ENCODE measurements at places on chromosomes 11 and 22.

- no peak for DNase-seq
These were observed 452 bp downstream of the MACROD1 start for GRCh38 chr11:64165481-64165841.

DNA sequence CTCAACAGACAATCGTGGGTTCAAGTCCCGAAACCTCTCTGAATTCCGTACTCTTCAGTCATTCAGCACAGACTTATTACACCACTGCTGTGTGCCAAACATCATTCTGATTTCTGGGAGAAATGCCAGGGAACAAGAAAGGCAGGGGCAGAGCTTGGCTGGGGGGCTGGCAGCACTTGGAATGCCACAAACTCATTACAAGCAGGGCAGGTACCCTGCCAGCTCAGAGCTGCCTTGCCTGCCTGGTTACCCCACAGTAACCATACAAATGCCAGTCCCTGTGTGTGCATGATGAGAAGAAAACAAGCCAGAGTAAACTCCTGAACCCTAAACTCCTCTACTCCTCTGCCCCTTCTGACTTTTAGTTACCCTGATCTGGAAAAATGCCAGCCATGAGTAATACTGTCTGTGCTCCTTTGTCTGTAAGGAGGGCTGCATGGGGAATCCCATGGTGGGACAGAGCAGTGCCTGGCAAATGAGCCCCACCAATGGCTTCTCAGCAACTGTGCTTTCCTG is 6.9 kb upstream of the RAD9A start:
- DNase-seq = no peak

- no peak for DNase-seq
These were observed 20.8 kb downstream of the POU2AF1 start for GRCh38 chr11:111358038-111359001.

DNA sequence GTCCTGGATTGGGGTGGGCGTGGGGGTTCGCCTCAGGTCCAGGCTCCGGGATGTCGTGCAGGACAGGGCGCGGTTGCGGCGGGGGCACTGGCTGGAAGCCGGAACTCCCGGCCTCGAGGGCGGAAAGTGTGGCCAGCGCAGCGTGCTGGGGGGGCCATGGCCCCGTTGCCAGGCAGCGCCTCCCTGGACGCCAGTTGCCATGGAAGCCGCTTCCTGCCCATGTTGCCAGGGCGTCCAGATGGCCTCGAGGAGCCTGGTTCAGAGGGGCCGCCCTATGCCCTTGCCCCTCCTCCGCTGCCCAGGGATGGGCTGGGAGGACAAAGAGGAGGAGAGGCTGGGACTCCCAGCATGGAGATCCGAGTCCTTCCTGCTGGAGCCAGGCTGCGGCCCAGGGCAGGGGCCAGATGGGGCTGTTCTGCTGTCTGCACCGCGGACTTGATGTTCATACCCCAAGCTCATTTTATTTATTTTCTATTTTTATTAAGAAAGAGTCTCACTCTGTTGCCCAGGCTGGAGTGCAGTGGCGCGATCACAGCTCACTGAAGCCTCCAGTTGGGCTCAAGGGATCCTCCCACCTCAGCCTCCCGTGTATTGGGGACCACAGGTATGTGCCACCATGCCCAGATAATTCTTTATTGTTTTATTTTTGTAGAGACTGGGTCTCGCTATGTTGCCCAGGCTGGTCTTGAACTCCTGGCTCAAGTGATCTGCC is 4.6 kb upstream of the CCDC188 start:
- DNase-seq = peak; percentile 30

GRCh38 chr11:117179048-117179999 is 781 bp downstream of the SIDT2 start:
- DNase-seq = peak; percentile 23

DNA sequence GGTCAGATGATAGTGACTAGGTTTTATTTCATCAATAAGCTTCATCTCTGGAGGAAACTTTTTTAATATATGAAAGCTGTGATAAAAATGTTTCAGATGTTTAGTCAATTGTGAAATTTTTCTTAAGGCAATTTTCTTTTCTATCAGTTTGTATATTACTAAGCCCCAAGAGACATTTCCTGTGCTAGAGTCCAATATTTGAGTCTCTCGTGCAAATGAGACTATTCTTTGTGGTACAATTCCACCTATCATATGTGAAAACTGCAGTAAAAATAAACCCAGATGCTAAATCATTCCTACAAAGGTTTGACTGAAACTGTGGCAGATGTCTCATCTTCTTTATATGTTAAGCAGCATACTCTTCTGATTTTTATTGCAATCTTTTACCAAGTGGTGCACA is 28.0 kb downstream of the CTR9 start:
- DNase-seq = no peak

DNA sequence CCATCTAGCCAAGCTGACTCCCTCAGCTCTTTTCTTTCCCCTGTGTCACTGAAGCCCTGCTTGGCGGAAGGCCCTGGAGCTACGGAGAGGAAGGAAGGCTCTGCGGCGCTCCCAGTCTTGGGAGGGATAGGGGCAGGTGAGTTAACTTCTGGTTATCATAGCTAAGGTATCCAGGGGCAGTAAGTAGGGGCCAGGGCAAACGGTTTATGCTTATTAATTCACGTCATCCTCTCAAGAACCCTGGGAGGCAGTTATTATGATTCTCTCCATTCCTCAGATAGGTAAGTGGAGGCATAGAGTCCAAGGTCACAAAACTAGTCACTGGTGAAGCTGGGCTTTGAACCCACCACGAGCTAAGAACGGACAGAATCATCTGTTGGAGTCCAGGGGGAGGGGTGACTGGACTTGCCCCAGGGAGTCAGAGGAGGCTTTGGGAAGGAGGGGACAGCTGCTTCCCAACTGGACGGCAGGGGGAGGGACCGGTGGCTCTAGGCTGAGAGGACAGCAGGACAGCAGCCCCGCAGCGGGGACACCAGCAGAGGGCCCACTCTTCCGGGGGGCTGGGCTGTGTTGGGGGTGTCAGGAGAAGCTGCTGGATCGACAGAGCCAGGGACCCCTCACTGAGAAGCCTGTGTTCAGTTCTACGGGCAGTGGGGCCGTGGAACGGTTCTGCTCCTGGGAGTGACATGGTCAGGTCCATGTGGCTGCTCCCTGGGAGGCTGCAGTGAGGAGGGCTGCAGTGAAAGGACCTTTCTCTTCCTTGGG is 3.5 kb downstream of the BAIAP2L2 start:
- no peak for DNase-seq

DNA sequence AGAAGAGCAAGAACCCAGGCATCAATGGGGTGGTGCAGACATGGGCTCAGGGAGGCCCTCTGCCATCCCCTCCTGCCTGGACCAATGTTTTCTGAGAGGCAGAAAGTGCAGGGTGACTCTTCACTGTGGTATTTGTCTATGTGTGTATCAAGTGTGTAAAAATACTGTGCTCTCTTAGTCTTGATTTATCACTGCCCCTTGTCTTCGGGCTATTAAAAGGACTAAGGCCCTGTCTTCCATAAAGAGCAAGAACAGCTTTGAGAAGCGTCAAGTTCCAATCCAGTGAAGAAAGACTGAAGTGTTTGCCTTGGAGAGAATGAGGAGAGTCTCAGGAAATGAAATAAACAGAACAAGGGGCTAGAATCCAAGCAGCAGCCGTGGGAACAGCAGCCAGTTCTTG is 14.4 kb downstream of the PRSS23 start:
- DNase-seq = no peak

DNA sequence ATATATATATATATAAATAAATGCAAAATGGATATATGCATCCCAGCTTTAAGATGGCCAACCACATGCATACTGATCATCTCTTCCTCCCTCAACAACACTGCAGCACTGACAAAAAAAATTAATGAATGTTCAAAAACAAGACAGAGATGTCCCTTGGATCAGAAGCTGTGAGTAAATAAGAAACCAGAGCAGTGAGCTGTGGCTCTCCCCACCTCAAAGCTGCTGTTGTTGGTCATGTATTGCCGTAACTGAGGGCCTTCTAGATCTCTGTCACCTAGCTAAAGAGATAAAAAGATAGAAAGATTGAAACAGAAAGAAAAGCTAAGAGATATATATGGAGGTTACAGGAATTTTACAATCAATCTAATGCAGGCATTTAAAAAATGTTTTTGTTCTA is 15.5 kb upstream of the TMEM135 start:
- DNase-seq = no peak

- DNase-seq = no peak
These were observed 83.0 kb downstream of the INSC start for GRCh38 chr11:15197696-15198095.

- DNase-seq = no peak
These were observed 251.3 kb upstream of the CCDC179 start for GRCh38 chr11:23111527-23111926.

DNA sequence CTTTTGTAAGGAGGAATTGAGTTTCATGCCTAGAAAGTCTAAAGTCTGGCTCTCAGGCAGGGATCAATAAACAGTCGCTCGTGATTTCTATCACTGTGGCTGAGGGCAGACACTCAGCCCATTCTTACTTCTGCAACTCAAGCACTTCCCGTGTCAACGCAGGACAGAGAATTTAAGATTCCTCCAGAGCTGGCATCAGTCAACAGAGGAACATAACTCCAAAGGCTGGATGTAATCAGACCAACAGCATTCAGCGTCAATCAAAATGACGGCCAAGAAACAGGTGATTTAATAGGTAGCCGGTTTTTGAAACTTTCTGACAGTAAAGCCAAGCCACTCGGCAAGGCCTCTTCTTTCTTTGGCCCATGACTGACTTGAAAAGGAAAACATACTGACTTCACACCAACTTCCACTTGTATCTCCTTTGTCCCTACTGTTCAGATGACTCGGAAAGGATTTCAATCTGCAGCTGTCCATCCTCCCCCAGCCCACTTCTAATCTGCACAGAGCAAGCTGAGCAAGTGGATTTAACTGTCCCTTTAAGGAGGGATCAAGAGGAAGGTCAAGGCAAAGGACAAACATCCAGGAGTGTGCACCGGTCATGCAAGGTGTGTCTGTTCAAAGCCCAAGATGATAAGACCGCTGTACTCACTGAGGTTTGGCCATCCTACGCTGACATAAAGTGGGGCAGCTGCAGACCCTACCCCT is 9.5 kb downstream of the VPS37C start:
- no peak for DNase-seq

GRCh38 chr11:112961146-112961668 is at the start of gene NCAM1:
Gene NCAM1 (plus strand): TSS chr11:112961420.
- peak; percentile 3 for DNase-seq

- no peak for DNase-seq
These were observed 62.3 kb downstream of the PPFIBP2 start for GRCh38 chr11:7575841-7576725.

GRCh38 chr11:9211322-9211721 is 53.8 kb downstream of the DENND5A start:
- DNase-seq = no peak

GRCh38 chr22:24753914-24754313 is 20.6 kb downstream of the PIWIL3 start:
- DNase-seq = no peak

- DNase-seq = peak; percentile 91
These were observed 7.1 kb downstream of the TPCN2 start for GRCh38 chr11:69055598-69056516.

GRCh38 chr11:86803136-86804045 is 3.0 kb downstream of the PRSS23 start:
- DNase-seq = no peak

DNA sequence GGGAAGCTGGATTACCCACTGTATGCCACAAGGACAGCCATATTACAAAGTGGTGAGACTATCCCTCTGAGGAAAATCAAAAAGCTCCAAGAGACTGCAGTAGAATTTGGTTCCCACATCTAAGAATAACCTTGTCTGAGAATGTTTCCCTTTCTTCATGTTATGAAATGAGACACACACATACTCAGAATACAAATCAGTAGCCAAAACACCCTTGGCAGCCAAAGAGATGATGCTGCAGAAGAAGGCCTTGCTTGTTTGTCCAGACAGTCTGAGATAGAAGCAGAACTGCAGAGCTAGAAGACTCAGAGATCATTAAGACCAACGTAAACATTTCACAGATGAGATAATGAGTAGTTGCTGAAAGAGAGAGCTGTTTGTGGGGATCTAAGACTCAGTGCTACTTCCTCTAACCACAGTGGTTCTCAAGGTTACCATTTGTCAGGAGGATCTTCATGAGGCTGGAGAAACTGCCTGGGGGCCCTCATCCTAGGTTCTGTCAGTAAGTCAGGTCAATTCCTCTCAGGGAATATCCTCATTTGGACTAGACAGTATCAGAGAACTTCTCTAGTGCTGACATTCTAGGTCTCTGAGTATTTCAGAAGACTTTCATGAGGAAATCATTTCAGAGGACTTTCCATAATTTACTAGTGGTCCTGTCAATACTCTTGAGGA is 38.9 kb downstream of the RELT start:
- peak; percentile 94 for DNase-seq

DNA sequence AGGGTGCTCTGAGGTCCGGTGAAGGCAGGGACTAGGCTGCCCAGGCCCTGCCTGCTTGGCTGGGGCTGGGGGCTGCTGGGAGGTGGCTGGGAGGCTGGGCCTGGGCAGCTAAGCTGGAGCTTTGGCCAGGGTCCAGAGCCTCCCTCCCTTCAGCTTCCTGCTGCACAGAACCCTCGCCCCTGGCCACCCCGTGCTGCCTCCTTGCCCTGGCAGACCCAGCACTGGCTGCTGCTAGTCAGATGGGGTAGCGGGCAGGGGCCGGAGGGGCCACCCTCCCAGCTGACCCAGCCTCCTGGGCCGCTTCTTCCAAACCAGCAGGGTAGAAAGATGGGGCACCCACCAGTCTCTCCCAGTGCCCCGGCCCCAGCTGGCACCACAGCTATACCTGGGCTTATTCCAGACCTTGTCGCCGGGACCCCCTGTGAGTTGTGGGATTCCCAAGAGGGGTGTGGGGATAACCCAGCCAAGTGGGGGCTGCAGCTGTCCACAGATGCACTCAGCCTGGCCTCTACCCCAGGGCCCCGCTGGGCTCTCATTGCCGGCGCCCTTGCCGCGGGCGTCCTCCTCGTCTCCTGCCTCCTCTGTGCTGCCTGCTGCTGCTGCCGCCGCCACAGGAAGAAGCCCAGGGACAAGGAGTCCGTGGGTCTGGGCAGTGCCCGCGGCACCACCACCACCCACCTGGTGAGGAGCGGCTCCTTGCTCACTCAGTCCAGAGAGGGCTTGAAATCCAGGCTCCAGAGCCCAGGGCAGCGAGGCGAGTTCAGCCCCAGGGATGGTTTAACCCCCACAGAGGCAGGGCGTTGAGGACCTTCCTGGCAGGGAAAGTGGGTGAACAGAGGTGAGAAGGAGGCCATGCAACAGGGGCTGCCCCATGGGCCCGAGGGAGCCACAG is at the start of gene SYT8:
SYT8 (plus strand) TSS at position 212 of the 892 bp plus-strand sequence; CDS start at position 328, 116 bp downstream.
- no peak for DNase-seq

Measured in inflammatory macrophage treated with lipopolysaccharide for 4 hours (primary cell).